ENCODE measurements at places on chromosomes 2 and 18. TPM values are rescaled to one million over a fixed set of nuclear protein-coding genes. Genes with fewer than 3 reads are reported as not detected.

The ABCB11 gene
- 0.12 TPM for total RNA-seq

The ASNSD1 gene
- 33.6 TPM for total RNA-seq

The GALNT5 gene
- total RNA-seq: 3.9 TPM

The UGT1A3 gene
- not detected for total RNA-seq

The VRK2 gene
- 33.0 TPM for total RNA-seq

The UGT1A1 gene
- total RNA-seq: not detected

The CAPN14 gene
- not detected for total RNA-seq

The CYP27C1 gene
- not detected for total RNA-seq

The TSPYL6 gene
- total RNA-seq: not detected

The LRATD1 gene
- 0.07 TPM for total RNA-seq

The RGPD3 gene
- total RNA-seq: 0.15 TPM

The EIF2B4 gene
- total RNA-seq: 43.8 TPM

The SULT1C2 gene
- total RNA-seq: 3.9 TPM

The OR6B2 gene
- total RNA-seq: not detected

The RNF144A gene
- total RNA-seq: 13.0 TPM

The TMEM37 gene
- total RNA-seq: 2.3 TPM

The STAT4 gene
- 2.0 TPM for total RNA-seq

DNA sequence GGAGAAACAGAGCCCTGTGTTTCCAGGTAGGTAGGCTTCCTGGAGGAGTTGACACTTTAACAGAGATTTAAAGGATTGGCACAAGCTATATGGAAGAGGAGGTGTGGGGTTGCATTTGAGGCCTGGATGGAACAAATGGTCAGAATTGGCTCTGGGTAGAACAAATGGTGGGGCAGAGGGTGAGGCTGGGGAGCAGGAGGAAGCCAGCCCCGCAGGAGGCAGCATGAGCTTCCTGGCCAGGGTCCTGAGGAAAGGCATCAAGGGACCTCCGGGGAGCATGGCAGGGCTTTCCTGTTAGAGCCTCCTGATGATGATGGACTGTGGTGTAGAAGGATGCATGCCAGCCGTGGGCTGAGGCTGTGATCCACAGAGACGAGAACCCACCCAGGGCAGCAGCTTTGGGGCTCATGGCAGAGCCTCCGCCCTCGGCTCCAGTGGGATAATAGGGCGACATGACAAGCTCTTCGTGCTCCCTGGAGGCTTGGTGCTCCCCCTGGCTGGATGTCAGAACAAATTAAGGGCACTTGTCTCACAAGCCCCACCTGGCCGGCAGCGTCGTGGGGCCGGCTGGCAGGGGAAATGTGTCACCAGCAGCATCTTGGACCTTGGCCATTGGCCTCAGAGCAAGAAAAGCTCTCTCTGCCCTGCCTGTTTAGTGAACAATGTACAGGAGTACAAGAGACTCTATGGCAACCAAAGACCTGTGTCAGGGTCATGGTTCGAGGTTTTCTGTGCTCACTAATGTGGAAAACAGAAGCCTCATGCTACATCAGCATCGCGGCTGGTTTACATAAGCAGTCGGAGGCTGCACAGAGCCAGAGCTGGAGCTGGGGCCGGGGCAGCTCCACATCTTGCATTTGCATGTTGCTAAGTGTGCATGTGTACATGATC, 153.5 kb downstream of the MYCN start:
- no peak overlapping the region for H3K27ac ChIP-seq
- DNase-seq: no peak

- no peak for DNase-seq
- H3K4me1 ChIP-seq: peaks cover 24% of the 10 kb centered on the region
- H3K4me3 ChIP-seq: no peak overlapping the region
These were observed 12.2 kb upstream of the CAB39 start for GRCh38 chr2:230700447-230700846.

- DNase-seq: no peak
- H3K4me1 ChIP-seq: no peaks in the 10 kb centered on the region
- H3K4me3 ChIP-seq: no peak overlapping the region
- H3K27me3 ChIP-seq: peaks cover 53% of the 10 kb centered on the region
These were observed 77.6 kb downstream of the AFF3 start for GRCh38 chr2:100064592-100065428.

- H3K36me3 ChIP-seq: no peaks in the 10 kb centered on the region
- no peak overlapping the region for H3K27ac ChIP-seq
- H3K4me1 ChIP-seq: no peaks in the 10 kb centered on the region
- no peak overlapping the region for H3K4me3 ChIP-seq
- no peak for DNase-seq
These were observed 29.1 kb upstream of the SLC38A11 start for GRCh38 chr2:164984428-164984827.

- no peaks in the 10 kb centered on the region for H3K27me3 ChIP-seq
- H3K4me3 ChIP-seq: no peak overlapping the region
These were observed 4.8 kb downstream of the OTX1 start for GRCh38 chr2:63055226-63056106.

GRCh38 chr18:48002933-48003365, 72.5 kb upstream of the SMAD2 start:
- peak; percentile 77 for DNase-seq
- no peaks in the 10 kb centered on the region for H3K27me3 ChIP-seq
- peaks cover 30% of the 10 kb centered on the region for H3K4me1 ChIP-seq
- peak overlapping the region; percentile 25 for H3K4me3 ChIP-seq

GRCh38 chr2:105580870-105581554, 163.7 kb upstream of the NCK2 start:
- no peak for DNase-seq
- no peak overlapping the region for H3K4me3 ChIP-seq
- H3K27me3 ChIP-seq: peaks cover 7% of the 10 kb centered on the region
- H3K36me3 ChIP-seq: no peaks in the 10 kb centered on the region
- no peaks in the 10 kb centered on the region for H3K4me1 ChIP-seq
- H3K27ac ChIP-seq: no peak overlapping the region

GRCh38 chr2:186841940-186842339, 7.0 kb downstream of the ZSWIM2 start:
- H3K27me3 ChIP-seq: no peaks in the 10 kb centered on the region
- H3K4me1 ChIP-seq: no peaks in the 10 kb centered on the region
- no peak overlapping the region for H3K4me3 ChIP-seq
- H3K36me3 ChIP-seq: no peaks in the 10 kb centered on the region

- H3K36me3 ChIP-seq: no peaks in the 10 kb centered on the region
- H3K27ac ChIP-seq: no peak overlapping the region
- H3K27me3 ChIP-seq: peaks cover 16% of the 10 kb centered on the region
- no peak overlapping the region for H3K4me3 ChIP-seq
- no peaks in the 10 kb centered on the region for H3K4me1 ChIP-seq
These were observed 56.5 kb downstream of the BCL11A start for GRCh38 chr2:60496956-60497355.

DNA sequence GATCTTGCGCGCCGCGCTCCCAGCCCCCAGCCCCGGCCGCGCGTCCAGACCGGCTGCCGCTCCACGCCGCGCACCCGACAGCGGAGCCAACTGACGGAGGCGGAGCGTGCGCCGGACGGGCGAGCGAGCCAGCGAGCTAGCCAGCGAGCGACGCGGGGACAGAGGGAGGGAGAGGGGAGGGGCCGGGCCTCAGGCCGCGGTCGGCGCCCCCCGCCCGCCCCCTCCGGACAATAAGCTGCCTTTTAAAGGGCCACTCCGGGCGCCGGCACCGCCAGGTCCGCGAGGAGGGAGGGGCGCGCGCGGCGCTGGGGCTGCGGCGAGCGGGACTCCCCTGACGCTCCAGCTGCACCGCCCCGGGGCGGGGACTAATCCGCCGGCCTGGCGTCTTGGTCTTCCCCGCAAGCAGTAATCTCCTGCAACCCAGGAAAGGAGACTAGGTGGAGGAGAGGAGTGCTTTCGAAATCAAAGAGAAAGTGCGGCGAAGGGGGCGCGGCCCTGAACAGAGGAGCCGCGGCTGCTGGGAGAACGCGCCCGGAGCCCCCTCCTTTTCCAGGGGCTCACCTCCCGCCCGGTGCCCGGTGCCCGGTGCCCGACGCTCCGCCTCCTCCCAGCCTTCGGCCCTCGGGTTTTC, at the start of gene BIN1:
BIN1 (minus strand) TSS at position 164 of the 631 bp plus-strand sequence. CDS start 211 bp downstream, outside the sequence.
- peak; percentile 65 for DNase-seq
- peaks cover 6% of the 10 kb centered on the region for H3K4me1 ChIP-seq
- H3K27ac ChIP-seq: peak within 1 kb of the TSS; percentile 56
- no peaks in the 10 kb centered on the region for H3K27me3 ChIP-seq

GRCh38 chr2:222635295-222635694, 20.6 kb downstream of the FARSB start:
- DNase-seq: no peak
- H3K4me1 ChIP-seq: no peaks in the 10 kb centered on the region
- peaks cover 28% of the 10 kb centered on the region for H3K36me3 ChIP-seq
- H3K27me3 ChIP-seq: no peaks in the 10 kb centered on the region
- no peak overlapping the region for H3K27ac ChIP-seq

DNA sequence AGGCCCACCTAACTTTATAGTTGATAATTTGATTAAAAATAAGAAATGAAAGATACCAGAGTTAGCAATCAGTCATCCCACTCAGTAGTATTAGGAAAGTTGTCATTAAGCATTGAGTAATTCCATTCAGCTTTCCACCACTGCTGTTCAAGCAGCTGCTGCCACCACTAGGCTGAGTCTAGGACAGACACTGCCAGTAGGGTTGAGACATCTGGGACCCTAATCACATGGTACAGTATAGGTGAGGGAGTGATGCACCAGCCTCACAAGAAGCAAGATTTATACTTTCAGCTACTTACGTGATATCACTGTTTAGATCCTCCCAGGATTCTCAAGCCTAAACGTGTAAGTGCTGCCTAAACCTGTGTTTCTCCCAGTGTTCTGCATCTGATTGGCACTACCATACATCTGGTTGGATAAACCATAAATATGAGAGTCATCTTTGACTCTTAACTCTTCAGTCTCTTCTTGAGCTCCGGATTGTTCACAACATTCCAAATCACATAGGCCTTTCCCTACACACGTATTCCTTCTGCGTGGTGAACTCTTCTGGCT, 3.2 kb downstream of the UBXN4 start:
- no peaks in the 10 kb centered on the region for H3K27me3 ChIP-seq
- no peak overlapping the region for H3K4me3 ChIP-seq
- H3K36me3 ChIP-seq: peaks cover 8% of the 10 kb centered on the region
- peaks cover 6% of the 10 kb centered on the region for H3K4me1 ChIP-seq

DNA sequence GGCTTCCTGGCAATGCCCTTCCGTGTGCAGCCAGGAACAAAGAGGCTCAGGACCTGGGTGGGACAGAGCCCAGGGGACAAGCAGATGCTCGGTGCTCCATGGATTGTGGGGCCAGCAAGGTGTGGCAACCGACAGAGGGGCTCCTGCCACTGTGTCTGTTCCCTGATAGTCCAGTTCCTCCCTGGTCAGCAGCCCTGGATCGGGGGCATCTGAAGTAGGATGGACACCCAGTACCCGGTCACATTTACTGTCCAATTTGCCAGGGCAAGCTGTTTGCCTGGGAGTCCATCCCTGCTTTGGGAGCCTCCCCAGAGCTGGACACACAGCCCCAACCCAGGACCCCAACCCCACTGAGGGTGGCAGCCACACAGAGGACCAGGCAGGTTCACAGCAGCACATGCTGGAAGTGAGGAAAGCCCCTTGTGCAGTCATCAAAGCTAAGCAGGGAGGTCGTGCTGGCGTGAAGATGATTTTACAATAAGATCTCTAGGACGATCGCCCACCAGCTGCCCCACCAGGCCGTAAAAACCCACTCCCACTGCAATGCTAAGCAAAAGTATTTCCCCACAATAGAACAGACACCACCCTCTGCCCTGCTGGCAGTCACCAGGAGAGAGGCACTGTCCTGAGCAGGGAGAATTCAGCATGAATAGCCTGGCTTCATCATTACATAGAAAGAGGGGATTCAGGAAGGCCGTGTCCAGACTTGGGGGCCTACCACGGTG, 141.7 kb downstream of the NDUFA10 start:
- no peak for DNase-seq
- H3K36me3 ChIP-seq: no peaks in the 10 kb centered on the region
- H3K4me3 ChIP-seq: no peak overlapping the region
- no peaks in the 10 kb centered on the region for H3K27me3 ChIP-seq
- H3K27ac ChIP-seq: no peak overlapping the region

GRCh38 chr2:239662413-239663120, 261.7 kb upstream of the HDAC4 start:
- H3K4me3 ChIP-seq: no peak overlapping the region
- no peak for DNase-seq
- peaks cover 20% of the 10 kb centered on the region for H3K4me1 ChIP-seq
- no peak overlapping the region for H3K27ac ChIP-seq
- H3K27me3 ChIP-seq: peaks cover 45% of the 10 kb centered on the region

DNA sequence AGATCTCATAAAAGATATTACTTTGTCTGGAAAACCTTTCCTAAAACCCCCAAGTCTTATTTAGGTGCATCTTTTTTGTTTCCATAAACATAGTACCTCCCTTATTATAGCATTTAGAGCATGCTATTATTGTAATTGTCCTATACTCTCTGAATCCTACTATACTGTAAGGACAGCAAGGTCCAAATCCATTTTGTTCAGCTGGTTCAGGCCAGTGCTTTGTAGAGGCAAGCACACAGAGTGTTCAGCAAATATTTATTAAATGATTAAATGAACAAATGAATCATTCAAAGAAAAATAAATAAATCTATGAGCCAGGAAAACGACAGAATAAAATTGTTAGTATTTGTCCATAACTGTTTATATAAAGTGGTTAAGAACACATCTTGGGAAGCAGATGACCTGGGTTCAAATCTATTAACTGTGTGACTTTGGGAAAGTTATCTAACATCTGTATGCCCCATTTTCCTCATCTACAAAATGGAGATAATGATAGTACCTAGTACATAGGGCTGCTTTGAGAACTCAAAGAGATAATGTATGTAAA, 86.0 kb downstream of the COL3A1 start:
- no peak for DNase-seq
- H3K27me3 ChIP-seq: no peaks in the 10 kb centered on the region
- no peak overlapping the region for H3K4me3 ChIP-seq

- H3K4me3 ChIP-seq: no peak overlapping the region
- no peaks in the 10 kb centered on the region for H3K27me3 ChIP-seq
- H3K36me3 ChIP-seq: no peaks in the 10 kb centered on the region
- no peak for DNase-seq
- no peak overlapping the region for H3K27ac ChIP-seq
These were observed 779.9 kb upstream of the CNTNAP5 start for GRCh38 chr2:123245156-123245555.

GRCh38 chr18:42620657-42621056, 494.8 kb downstream of the RIT2 start:
- H3K27ac ChIP-seq: no peak overlapping the region
- H3K36me3 ChIP-seq: no peaks in the 10 kb centered on the region
- no peaks in the 10 kb centered on the region for H3K27me3 ChIP-seq
- no peaks in the 10 kb centered on the region for H3K4me1 ChIP-seq
- DNase-seq: no peak
- H3K4me3 ChIP-seq: no peak overlapping the region
